ENCODE measurements at places on chromosomes 5 and 9.

GRCh38 chr5:74361406-74362358, 278.8 kb downstream of the ENC1 start:
- DNase-seq: no peak

DNA sequence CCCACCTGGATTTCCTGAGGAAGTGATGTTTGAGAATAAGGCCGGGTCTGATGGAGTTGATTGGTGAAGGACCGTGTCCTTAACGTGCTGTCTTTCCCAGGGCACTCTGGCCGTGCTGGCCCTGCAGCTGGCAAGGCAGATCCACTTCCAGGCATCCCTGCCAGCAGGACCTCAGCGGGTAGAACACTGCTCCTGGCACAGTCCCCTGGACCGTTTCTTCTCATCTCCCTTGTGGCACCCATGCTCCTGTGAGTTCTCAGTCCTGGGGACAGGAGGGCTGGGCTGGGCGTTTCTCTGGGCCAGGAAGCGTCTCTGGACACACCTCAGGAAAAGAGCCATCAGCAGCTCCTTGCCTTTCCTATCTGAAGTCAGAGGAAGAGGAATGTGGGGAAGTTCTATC, 4.4 kb downstream of the DELE1 start:
- no peak for DNase-seq

GRCh38 chr5:89090037-89090436, 207.1 kb upstream of the MEF2C start:
- no peak for DNase-seq

DNA sequence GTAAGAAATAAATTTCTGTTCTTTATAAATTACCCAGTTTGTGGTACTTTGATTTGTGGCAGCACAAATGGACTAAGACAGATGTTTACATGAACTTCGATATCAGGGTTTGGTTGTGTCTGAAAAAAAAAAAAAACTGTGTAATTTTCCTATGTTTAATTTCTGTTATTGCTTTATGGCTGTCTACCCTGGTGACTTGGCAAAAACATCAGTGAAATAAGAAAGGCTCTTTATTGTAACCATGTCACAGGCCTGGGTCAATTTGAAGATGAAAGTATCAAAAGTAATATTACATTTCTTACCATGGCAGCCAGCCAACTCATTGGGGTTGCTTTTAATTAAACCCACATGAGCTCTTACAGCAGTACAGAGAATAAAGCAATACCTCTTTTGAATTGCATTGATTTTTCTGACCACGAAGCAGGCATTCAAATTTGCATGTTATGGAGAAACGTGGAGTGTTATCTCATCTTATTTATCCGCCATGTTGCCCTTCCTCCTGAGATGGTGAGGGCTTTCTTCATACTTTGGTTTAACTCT, 20.6 kb upstream of the SV2C start:
- DNase-seq: no peak

DNA sequence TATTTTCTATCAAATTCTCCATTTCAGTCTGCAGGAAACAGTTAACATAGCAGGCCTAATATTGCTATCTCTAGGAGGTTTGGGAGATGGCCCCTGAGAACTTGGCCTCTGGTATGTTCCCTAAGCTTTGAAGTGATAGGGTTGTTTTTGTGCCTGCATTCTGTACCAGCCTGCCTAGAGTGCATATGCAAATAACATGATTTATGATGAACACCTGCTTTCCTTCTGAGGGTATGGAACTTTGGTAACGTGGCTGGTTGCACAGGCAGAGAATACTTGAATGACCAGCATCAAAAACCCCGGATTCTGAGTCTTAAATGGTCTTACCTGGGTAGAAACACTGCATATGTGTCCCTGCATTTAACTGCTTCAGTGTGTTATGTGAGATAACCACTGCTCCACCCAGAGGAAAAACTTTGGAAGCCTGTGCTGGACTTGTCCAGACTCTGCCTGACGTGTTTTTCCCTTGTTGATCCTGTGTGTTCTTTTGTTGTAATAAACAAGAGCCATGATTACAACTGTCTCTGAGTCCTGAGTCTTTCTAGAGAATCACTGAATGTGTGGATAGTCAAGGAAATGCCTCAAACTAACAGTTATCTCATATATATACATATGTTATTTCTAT, 111.3 kb upstream of the ABCA1 start:
- DNase-seq: no peak

DNA sequence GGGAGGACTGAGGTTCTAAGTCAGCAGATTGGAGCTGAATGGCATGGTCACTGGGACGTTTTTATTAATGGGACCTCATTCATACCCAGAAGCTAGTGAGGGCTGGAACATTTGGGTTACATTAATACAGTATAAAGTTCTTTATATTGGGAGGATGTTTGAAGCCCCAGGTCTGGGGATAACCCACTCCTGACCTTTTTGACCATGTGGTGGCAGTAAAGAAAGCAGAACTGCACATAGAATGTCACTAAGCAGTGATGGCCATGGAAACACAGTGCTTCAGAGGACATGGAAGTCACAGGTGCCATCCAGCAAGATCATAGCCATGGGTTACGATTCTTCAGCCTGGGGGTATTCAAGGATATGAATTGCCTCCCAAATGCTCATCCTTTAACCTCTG, 176.0 kb downstream of the ATP10B start:
- no peak for DNase-seq

DNA sequence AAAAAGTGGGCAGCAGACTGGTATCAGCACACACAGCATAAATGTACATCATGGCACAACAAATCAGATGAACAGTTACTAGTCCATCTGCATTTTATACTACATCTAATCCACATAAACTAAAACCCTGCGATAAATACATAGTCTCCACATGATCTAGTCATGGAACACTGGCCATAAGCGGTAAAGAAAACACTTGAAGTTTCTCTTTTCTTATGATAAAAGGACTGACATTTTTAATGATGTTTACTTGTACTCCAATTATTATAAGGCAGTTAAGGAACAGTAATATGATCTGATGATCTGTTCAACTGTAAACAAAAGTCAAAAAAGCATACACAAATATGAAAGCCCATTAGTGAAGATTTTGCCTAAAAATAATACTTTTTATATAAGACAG, 112.5 kb downstream of the MPDZ start:
- no peak for DNase-seq

DNA sequence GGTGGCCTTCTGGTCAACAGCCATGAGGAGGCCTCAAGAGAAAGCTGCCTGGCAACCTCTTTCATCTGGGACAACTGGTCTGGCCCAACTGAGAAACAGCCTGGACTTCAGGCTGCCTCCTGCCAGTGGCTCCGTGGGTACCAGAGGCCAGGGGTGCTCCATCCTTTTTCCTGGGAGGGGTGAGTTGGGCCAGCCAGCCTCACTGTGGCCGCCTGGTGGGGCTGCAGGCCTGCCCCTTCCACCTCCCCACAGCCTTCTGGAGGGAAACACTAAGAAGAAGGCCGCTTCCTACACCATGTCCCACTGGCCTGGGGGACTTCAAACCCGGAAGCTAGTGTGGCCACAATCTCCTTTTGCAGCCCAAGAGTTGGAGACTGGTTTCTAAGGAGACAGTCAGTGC, 13.8 kb upstream of the NKD2 start:
- no peak for DNase-seq

DNA sequence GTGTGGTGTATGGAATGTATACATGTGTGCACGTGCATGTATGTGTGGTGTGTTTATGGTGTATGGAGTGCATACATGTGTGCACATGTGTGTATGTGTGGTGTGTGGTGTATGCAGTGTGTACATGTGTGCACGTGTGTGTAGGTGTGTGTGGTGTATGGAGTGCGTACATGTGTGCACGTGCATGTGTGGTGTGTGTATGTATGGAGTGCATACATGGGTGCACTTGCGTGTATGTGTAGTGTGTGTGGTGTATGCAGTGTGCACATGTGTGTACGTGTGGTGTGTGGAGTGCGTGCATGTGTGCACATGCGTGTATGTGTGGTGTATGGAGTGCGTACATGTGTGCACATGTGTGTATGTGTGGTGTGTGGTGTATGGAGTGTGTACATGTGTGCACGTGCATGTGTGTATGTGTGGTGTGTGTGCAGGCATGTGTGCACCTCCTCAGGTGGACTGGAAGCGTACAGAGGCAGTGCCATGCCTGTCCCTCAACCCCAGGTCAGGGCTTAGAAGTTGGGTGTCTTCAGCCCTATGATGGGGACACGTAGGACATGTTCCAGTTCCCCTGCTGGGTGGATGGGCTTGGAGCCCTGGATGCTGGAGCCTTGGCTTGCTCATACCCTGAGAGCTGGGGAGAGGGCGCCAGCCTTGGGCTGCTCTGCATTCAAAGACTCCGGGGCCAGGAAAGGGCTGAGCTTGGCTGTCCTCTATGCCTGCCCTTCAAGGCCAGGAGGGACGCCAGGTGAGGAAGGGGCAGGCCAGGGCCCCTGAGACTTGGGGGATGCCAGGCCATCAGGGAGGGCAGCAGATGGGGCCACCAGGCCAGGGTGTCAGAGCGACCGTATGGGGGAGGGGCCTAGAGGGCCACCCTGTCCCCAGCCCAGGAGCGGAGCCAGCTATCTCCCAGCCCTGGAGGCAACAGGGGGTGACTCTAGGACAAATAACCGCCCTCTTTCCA, 12.2 kb downstream of the MYMK start:
- no peak for DNase-seq

- DNase-seq: no peak
These were observed 427.6 kb downstream of the NR2F1-AS1 start for GRCh38 chr5:93153461-93153860.

DNA sequence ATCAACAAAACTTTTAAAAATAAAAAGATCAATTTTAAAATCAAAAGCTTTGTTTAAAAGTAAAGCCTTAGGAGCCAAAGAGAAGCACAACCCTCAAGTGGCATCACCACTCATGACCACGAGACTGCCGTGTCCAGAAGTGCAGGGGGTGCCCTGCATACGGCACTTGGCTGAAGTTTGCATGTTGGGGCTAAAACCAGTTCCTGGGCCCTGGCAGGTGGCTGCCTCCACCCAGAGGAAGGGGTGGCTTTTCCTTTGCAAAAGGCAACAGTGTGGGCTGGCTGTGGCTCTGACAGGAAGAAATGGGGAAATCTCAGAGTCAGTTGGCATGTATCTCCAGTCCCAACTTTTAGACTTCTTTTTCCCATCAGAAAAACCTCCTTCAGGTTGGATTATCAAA, 15.3 kb downstream of the TRMO start:
- peak; percentile 40 for DNase-seq

GRCh38 chr9:138071731-138072130, 194.1 kb downstream of the CACNA1B start:
- DNase-seq: no peak

DNA sequence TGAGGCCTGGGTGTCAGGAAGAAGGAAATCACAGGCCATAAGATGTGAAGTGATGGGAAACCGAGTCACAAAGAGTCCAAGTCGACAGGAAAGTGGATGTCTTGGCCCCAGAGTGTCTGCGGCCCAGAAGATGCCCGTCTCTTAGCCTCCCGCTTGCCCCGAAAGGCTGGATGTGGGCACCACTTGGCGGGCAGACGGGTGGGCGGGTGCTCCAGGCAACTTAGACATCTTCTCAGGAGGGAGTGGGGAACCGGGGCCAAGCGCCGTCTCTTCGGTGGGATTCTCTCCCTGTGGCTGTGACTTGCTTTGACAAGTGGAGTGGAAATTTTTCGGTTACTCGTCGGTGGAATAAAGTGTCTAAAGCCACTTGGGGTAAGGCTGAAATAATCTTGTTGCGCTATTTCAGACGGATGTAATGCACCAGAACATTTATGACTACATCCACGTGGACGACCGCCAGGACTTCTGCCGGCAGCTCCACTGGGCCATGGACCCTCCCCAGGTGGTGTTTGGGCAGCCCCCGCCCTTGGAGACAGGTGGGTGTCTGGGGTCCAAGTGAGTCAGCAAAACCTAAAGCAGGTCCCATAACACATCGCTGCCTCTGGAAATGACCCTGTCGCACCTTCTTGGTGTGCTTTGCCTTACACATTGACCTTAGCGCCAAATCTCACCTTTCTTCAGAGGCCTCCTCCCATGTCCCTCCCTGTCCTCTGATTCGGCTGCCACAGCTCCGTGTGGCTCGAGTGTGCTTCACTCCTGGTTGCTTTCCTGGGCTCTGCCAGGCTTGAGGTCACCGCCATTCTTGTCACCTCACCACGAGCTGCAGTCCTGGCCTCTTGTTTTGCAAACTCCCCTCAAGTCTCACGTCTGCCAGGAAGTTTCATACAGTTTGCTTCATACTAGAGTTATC, 20.4 kb upstream of the EXOC3 start:
- no peak for DNase-seq

DNA sequence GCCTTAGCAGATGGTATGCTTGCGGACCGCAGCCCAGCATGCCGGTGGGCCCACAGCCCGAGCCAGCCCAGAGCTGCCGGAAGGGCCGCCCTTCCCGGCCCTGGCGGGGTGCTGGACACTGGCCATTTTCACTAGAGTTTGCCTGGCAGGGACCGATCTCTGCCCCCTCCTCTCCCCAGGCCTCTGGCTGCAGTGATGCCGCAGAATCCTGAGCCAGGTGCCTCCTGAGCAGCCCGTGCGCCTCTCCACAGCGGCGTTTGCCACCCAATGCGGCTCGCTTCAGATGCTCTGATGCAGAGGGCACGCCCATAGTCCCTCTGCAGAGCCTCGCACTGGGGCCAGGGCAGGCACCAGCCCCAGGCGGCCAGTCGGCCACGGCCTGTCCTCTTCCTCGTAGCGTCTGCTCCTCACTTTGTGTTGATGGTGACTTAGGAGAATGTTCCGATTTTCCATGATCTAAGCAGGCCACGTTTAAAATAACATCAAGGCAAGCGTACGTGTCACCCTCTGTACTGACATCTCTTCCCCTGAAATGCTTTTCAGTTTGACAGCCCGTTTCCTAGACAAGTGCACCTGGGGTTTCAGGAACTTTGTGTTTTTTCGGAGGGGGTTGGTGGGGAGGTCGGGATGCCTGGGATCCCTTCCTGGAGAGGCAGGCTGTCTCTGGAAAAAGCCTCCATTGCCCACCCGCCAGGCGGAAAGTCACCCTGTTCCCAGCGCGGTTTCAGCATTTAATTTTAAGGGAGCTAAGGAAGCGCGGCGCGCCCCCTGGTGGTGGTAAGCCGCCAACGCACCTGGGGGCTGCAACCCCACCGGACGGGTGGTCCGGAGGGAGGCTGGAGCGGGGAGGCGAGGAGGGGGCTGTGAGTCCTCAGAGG, 29.8 kb upstream of the HMCN2 start:
- DNase-seq: peak; percentile 76

- DNase-seq: no peak
These were observed 358.7 kb upstream of the KLF4 start for GRCh38 chr9:107847978-107848964.

DNA sequence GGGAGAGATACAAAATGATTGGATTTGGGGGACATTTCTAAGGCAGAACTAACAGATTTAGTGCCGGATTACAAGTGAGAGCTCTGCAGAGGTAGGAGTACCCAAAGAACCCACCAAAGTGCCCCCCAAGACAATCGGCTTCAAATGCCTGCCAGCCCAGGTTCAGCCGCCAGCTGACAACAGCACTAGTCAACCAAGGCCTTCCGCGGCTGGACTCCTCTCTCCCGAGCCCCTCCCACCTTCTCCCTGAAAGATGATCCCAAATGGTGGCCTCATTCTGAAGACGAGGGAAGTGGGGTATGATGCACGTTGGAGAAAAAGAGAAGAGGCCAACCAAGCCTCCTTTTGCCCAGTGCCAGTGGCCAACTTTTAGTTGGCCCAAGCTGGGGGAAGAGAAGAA, 210.4 kb upstream of the SLC30A5 start:
- no peak for DNase-seq
